Neural crest cell (in vitro differentiated cells): ENCODE measurements at places on chromosomes 4 and X. TPM values are rescaled to one million over a fixed set of nuclear protein-coding genes. Genes with fewer than 3 reads are reported as not detected.
A peak's percentile ranks its signal among the peaks of the same experiment; 100 is the strongest.

DNA sequence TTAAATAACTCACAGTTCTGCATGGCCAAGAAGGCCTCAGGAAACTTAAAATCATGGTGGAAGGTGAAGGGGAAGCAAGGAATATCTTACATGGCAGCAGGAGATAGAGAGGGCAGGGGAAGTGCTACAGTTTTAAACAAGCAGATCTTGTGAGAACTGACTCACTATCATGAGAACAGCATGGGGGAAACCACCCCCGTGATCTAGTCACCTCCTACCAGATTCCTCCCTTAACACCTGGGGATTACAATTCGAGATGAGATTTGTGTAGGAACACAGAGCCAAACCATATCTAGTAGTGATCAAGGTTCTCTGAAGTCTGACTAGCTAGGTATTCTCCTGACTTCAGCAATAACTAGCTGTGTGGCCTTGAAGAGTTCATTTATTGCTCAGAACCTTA lies 56.0 kb downstream of the BANK1 start:
- H3K27ac ChIP-seq = no peak overlapping the region
- H3K4me1 ChIP-seq = peaks cover 4% of the 10 kb centered on the region
- DNase-seq = no peak

DNA sequence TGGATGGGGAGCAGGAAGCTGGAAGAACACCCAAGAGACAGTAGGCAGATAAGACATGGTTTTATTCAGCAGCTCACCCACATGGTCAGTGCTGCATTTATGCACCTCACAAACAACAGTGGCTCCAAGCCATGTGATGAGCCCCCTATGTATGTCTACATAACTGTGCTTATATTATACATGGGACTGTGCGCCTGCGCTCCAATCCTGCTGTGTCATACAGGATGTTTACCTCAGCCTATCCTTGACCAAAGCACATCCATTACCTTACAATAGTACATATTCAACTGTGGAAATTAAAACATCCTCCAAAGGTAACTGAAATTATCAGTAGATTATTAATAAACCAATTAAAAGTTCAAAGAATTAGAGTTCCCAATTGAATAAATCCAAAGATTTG lies 44.1 kb upstream of the SGMS2 start:
- no peak for DNase-seq
- H3K27ac ChIP-seq = no peak overlapping the region
- peaks cover 5% of the 10 kb centered on the region for H3K36me3 ChIP-seq
- H3K4me3 ChIP-seq = no peak overlapping the region

- no peaks in the 10 kb centered on the region for H3K27me3 ChIP-seq
- peak overlapping the region; percentile 56 for H3K4me3 ChIP-seq
- no peak for DNase-seq
- peaks cover 32% of the 10 kb centered on the region for H3K4me1 ChIP-seq
These were observed 82.4 kb upstream of the RBPJ start for GRCh38 chr4:26238426-26238777.

DNA sequence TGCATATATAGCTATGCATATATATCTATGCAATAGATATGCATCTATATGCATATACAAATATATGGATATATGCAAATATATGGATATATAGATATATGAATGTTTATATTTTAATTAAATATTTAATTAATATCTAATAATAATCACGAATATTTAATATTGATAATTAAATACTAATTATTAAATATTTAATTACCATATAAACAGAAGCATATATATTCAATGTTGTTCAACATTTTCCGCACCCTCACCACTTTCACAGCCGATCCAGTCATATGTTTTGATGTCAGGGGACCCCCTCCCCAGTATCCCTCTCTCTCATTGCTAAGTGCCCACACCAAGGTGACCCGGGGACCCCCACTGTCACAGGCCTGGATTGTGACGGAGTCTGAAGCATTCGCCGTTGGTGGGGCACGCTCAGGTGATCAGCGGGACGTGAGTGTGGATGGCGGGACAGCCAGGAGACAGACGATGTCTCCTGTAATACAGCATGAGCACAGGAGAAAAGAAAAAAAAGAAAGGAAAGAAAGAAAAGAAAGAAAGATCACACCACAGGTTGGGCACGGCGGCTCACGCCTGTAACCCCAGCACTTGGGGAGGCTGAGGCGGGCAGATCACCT lies 199.7 kb downstream of the CRLF2 start:
- H3K4me1 ChIP-seq = no peaks in the 10 kb centered on the region

DNA sequence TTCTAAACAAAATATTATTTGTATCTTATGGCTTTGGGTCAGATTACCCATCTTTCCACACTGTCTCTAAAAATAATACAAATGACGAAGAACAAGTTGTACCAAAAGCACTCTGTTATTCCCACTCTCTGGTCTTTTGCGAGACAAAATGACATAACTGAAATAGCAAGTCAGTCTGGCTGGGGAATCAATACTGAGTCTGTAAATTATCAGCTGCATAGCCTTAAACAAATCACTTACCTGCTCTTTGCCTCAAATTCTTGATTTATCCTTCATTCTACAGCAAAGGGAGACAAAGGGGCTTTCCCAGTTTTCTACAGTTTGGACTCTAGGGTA lies 40.9 kb downstream of the SOWAHB start:
- no peak overlapping the region for H3K4me3 ChIP-seq
- H3K27me3 ChIP-seq = peaks cover 17% of the 10 kb centered on the region
- no peak overlapping the region for H3K27ac ChIP-seq
- DNase-seq = no peak
- H3K4me1 ChIP-seq = peaks cover 40% of the 10 kb centered on the region

- H3K36me3 ChIP-seq = peaks cover 3% of the 10 kb centered on the region
- H3K27ac ChIP-seq = no peak overlapping the region
- no peaks in the 10 kb centered on the region for H3K27me3 ChIP-seq
- no peak overlapping the region for H3K4me3 ChIP-seq
- no peaks in the 10 kb centered on the region for H3K4me1 ChIP-seq
These were observed 152.6 kb downstream of the GRIA3 start for GRCh38 chrX:123336666-123337065.

DNA sequence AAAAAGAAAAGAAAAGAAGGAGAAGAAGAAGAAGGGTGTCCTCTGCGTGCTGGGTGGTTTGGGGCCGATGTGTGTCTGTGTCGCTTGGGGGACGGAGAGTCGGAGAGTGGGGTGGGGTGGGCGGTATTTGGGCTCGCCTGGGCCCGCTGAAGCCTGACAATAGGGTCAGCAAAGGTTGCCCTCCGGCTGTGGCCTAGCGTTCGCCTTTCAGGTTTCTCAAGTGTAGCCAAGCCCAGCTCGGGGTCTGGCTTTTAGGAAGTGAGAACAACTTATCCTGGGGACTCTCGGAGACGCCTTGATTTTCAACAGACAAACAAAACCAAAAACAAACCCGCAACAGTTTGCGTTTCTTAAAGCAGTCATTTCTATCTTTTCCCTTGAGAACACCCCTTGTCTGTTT lies 4.1 kb upstream of the SOX3 start:
- H3K27ac ChIP-seq = no peak overlapping the region
- no peaks in the 10 kb centered on the region for H3K36me3 ChIP-seq
- H3K27me3 ChIP-seq = peaks cover 98% of the 10 kb centered on the region

Gene SPANXD
- not detected in 2 replicates for total RNA-seq
